ENCODE measurements at places on chromosomes 6 and 20. TPM values are rescaled to one million over a fixed set of nuclear protein-coding genes. Genes with fewer than 3 reads are reported as not detected.

DNA sequence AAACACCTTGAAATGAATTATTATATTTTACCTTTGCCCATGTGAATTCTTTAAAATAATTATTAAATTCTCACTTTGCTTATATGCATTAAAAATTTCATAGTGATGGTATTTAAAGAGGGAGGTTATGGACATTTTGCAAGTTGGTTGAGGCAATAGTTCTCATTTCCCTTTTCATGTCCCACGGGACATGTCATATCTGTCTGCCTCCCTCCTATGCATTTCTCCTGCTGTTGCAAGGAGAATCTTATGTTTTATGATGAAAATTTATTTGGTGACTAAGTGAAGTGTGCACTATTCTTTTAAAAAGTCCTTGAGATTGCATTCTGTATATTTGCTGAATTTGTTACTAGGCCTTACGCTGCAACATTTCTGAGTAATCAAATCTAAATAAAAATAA, 67.2 kb downstream of the UTRN start:
- DNase-seq: no peak

The PGC gene
- total RNA-seq: 0.14 TPM

DNA sequence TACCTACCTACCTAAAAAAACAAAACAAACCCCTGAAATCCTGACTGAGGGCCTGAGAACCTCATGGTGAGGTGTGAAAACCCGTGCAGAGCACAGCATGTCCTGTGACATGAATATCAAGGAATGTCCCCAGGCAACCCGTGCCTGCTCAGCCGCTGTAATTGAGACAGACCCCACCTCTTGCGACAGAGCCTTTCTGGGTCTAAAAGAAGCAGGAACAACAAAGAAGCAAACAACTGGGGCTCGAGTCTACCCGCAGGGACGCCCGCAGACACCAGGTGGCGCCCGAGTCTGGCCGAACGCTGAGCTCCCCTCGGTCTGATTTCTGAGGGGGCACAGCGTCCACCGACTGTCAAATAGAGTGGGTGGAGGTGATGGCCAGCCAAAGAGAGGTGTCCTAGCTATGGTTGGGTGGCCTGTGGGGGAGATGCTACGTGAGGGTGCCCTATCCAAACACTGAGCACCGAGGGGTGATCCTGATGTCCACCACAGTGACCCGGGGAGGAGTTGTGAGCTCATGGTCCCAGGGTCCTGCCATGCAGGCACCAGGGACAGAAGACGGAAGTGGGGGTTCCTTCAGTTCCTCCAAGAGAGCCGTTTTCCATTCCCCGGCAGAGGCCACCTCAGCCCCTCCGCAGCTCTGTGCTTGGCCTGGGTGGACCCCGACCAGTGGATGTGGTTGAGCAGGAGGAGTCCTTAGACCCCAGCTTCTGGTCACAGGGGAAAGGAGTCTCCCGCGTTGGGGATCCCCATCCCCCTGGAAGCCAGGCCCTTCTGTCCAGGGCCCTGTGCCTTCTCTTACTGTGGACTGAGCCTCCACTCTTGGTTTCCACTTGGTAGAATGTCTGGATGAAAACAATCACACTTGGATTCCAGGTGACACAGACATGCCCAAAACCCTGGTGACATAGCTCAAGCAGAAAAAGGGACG, 268.2 kb downstream of the CDC5L start:
- peak; percentile 73 for DNase-seq

DNA sequence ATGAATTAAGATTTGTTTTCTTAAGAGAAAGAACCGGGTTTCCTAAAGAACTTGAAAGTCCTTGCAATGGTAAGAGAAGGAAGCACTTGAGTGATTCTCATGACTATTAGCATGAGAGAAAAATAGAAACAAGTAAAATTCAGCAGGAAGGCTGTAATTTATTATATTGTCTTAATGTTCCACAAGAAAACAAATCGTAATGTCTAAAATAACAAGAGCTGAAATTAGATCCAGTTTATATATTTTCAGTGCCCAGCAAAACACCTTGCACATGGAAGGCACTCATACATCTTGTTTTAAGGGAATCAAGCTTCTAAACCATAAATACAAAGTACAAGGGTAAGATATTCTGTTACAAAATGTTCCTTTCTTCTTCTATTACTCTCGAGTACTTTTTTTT, 229.4 kb upstream of the PLN start:
- no peak for DNase-seq

- DNase-seq: no peak
Measured at GRCh38 chr20:38075161-38075998, 41.8 kb downstream of the RPRD1B start.

DNA sequence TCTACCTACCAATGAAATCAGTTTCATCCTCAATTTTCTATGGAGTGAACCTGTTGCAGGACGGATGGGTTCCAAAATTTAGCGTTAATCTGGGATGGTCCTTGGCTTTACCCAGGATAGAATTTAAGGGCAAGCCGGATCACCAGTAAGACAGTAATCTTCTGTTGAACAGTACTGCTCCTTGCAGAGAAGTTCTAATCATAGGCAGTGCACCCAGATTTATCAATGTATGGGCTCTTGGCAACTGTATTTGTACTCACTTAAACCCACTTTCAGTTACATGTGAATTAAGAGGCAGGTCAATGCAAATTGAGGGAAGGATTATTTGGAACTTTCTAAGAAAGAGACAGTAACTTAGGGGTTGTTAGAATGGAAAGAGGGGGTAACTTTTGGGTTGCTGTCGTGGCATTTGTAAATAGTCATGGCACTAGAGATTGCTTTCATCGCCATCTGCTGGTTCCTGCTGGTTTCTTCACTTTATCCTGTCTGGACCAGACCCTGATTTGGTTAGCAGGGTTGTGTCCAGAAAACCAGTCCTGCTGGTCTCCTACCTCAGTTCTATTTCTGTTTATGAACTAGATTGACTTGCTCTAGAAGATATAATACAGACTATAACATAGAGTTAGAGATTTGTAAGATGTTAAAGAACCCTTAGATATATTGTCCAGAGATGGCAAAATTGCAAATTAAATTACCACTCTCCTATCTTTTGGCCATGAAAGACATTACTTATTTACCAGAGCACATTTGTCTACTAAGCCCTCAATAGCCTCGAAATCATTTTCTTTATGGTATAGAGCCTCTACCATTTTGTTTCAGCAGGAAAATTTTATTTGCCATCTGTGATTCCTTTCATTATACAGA, 646.3 kb downstream of the UTRN start:
- no peak for DNase-seq

DNA sequence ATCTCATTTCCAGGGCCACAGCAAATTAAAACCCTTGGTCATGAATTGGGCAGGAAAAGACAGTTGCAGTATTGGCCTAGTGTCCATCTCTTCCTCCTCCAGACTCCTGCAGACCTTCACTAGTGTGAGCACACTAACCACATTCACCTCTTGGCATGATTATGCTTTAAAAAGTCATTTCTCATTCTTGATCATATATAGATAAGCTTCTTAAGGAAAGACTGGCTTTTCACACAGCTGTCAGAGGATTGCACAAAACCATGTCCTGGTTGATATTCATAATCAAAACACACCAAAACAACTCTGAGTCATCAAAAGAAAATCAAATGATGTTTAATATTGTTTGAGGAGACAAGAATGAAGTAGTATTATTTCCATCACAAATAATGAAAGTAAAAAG, 52.1 kb downstream of the TMEM200A start:
- DNase-seq: no peak

The OPRL1 gene
- total RNA-seq: 0.11 TPM

The TBCC gene
- 19.6 TPM for total RNA-seq

The SHLD1 gene
- 9.1 TPM for total RNA-seq

The MRPS18A gene
- total RNA-seq: 70.0 TPM

GRCh38 chr20:2210646-2211552, 84.9 kb upstream of the TGM3 start:
- DNase-seq: no peak

DNA sequence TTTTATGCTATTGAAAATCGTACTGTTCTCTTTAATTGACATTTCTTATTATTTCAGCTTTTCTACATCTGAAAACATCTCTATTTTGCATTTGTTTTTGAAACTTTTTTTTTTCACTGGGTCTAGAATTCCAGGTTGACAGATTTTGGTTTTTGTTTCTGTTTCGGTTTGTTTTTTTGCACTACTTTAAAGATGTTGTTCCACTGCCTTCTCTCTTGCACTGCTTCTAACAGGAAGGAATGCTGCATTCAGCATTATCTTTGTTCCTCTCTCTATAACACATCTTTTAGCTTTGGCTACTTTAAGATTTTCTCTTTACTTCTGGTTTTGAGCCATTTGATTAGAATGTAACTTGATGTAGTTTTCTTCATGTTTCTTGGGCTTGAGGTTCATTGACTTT, 20.1 kb upstream of the SLC17A1 start:
- DNase-seq: no peak

- DNase-seq: no peak
Measured at GRCh38 chr6:129635396-129636130, 74.4 kb downstream of the ARHGAP18 start.

The OR12D3 gene
- total RNA-seq: not detected

GRCh38 chr6:43855247-43855646, 85.2 kb downstream of the VEGFA start:
- DNase-seq: no peak

GRCh38 chr6:54621285-54621684, 225.3 kb upstream of the FAM83B start:
- DNase-seq: no peak

The MTCH1 gene
- 100 TPM for total RNA-seq

DNA sequence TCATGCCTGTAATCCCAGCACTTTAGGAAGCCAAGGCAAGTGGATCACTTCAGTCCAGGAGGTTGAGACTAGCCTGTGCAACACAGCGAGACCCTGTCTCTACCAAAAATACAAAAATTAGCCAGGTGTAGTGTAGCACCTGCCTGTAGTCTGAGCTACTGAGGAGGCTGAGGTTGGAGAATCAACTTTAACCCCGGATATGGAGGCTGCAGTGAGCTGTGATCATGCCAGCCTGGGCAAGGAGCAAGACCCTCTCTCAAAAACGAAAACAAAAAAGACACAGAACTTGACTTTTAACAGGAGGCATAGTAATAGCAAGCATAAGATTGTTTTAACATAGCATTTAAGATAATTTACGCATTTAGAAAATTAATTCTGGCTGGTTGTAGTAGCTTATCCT, 32.5 kb downstream of the MYB start:
- no peak for DNase-seq

The WFDC12 gene
- total RNA-seq: not detected

The PRRC2A gene
- total RNA-seq: 290 TPM

GRCh38 chr6:168355716-168356522, 36.3 kb upstream of the DACT2 start:
- no peak for DNase-seq

DNA sequence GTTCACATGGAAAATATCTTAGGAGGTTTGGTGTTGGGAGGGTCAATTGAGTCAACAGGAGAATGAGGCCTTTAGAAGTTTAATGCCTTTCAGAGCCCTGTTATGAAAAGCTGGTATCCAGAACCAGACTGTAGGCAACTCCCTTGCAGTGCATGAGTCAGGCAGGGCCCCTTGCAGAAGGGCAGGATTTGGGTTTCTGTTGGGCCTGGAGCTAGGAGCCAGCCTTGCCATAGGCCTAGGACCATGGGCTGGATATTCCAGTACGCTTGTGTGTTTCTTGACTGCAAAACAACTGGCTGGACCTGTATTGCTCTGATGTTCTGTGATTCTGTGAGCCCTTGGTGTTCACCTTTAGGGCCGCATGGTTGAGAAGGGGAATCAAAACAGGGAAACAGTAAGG, 350.9 kb upstream of the PRND start:
- DNase-seq: no peak

The BTNL2 gene
- total RNA-seq: not detected

GRCh38 chr6:89689732-89690131, 51.2 kb upstream of the LYRM2 start:
- no peak for DNase-seq

DNA sequence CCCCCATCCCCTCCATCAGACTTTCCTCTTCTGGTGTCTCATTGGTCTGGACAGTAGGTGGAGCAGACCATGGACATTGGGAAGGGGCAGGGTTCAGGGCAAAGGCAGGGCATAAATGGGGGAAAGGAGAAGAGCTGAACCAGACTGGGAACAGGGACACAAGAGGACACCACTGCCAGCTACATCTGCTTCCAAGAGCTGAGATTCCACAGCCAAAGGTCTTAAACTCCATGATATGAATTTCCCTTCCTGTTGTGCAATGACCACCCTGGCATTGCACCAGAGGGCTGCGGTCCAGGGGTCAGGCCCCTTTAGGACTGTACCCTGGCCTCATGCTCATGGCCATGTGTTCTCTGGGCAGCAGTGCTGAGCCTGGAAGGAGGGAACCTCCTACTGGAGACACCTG, 137.9 kb downstream of the MAFB start:
- DNase-seq: no peak

GRCh38 chr20:53806683-53807401, 213.2 kb upstream of the ZNF217 start:
- no peak for DNase-seq

GRCh38 chr6:37625591-37626374, 71.9 kb downstream of the MDGA1 start:
- no peak for DNase-seq

DNA sequence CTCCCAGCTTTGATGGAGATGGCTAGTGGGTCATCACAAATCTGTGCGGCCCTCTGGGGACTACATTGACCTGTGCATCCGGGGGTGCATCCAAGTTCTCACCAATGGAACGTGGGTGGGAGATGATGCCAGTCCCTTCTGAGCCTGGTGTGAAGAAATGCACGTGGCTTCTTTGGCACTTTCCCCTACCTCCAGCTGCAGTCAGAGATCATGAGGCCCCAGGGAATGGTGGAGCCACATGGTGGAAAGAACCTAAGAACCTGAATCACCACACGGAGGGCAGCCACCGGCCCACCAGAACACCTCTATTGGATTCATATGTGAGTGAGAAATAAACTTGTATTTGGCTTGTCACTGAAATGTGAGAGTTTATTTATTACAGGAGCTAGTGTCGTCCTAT, 9.9 kb upstream of the CDKN1A start:
- DNase-seq: no peak

DNA sequence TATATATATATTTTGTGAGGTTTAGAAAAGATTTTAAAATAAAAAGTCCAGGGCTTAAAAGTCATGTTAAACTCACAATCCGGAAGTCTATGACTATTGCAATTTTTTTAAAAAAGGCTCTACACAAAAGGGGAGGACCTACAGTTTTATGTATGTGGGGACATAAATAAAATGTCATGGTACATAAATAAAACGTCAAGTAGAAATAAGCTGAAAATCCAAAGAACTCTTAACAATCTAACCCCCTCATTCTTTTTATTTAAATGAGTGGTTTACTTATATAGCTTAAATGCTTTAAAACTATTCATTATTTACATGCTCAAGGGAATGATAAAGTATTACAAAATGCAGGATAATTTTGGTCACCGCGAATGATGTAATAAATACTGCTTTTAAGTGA, 36.2 kb downstream of the STX7 start:
- no peak for DNase-seq

GRCh38 chr6:161353208-161353613, 79.3 kb upstream of the AGPAT4 start:
- no peak for DNase-seq

- no peak for DNase-seq
Measured at GRCh38 chr20:6034134-6034969, 19.5 kb downstream of the LRRN4 start.

DNA sequence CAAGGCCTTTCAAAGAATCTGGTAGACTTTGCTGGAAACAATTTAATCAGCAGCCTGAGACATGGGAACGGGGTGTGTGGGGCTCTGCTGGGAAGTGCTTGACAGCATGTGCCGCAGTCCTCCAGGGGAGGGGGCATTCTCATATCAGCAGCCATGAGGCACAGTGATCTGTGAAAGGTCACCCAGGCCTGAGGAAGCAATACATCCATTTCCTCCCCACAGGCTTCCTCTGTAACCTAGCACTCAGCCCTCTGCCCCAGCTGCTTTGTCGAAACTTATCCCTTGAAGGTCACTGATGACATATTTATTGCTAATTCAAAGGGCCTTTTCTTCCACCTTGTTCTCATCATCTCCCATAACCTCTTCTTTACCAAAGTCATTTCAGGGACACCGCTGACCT, 103.3 kb downstream of the TNFAIP3 start:
- DNase-seq: peak; percentile 29
